ENCODE measurements at places on chromosomes 12 and 14.
A peak's percentile ranks its signal among the peaks of the same experiment; 100 is the strongest.

- DNase-seq = no peak
These were observed 15.0 kb downstream of the OXA1L start for GRCh38 chr14:22781301-22781991.

DNA sequence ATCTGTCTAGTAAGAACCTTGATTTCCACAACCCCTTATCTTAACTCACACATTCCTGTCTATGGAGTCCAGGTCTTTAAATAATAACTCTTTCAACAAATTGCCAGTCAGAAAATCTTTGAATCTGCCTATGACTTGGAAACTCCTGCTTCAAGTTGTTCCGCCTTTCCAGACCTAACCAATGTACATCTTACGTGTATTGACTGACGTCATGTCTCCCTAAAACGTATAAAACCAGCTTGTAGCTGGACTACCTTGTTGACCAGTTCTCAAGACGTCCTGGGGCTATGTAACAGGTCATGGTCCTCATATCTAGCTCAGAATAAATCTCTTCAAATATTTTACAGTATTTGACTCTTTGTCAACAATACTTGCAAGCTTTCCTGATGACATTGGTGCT, 337.0 kb downstream of the TMEM132D start:
- no peak for DNase-seq

GRCh38 chr12:2165927-2166326, 113.1 kb downstream of the CACNA1C start:
- no peak for DNase-seq

- DNase-seq = peak; percentile 7
These were observed 31.0 kb upstream of the PTCSC3 start for GRCh38 chr14:36207500-36207899.

DNA sequence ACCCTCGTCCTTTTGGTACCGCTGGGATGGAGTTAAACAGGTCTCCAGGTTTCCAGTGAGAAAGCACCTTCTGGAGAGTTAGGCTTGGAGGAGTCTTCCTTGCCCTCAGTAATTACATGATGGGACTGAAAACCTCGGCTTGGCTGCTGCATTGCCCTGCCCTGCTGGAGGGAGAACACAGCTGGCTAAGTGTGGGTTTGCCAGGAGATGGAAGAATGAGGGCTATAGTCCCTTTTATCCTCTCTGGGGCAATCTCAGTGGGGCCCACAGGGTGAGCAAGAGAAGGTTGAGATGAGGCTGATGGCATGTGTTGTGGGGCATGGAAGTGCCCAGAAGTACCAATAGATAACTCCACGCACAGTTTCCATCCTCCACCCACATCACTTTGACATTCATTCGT, 23.2 kb upstream of the MEG3 start:
- no peak for DNase-seq

DNA sequence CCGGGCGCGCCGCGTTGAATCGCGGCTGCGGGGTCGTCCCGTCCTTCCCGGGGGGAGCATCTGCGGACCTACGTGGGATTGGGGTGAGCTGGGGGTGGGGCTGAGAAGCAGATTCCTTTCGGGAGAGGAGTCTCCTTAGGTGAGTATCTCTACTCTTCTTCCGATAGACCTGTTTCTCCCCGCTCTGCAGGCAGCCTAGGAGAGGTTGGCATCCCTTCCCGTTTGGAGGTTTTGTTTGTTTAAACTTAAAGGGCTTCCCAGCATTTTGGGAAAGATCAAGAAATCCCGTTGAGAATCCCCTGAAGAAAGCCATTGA, 411 bp downstream of the TTLL5 start:
- no peak for DNase-seq

DNA sequence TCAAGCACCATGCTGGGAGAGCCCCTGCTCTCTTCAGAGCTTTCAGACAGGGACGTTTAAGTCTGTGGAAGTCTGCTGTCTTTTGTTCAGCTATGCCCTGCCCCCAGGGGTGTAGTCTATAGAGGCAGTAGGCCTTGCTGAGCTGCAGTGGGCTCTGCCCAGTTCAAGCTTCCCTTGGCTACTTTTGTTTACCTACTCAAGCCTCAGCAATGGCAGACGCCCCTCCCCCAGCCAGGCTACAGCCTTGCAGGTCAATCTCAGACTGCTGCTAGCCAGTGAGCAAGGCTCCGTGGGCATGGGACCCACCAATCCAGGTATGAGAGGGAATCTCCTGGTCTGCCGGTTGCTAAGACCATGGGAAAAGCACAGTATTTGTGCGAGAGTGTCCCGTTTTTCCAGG, 37.4 kb upstream of the C12orf71 start:
- no peak for DNase-seq

DNA sequence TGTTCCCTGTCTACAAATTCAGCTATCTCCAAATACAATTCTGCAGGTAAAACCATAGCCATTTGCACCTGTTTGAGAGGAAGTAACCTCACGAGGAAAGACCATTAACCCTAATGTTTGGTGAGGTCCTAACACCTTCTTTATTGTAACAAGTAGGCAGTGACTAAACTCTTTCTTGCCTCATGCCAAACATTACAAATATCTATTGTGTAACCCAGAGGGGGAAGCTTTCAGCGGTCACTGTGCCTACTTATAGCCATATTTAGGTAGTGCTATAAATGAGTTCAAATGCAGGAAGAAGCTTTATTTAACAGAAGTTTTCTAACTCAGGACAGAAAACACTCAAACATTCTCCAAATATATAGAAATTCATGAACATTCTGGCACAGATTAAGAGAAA, 252.7 kb downstream of the LRFN5 start:
- DNase-seq = no peak

DNA sequence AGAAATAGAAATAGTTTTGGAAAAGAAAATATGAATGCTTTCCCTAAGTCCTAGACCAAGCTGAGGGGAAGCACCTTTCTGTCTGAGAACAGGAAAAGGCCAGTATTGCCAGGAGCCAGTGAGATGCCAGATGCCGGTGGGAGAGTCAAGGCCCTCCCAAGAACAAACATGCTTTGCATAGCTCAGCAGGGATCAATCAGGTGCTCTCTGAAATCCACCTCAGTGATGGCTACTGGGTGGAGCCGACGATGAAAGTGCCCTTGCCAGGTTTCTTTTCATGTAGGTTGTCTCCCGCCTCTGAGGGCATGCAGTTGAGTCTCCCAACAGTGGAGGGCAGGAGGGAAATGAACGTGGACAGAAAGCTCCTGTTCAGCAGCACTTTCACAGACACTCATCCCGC, 28.3 kb downstream of the DEGS2 start:
- DNase-seq = no peak

- DNase-seq = no peak
These were observed 27.0 kb upstream of the RCOR1 start for GRCh38 chr14:102565331-102565887.
